ENCODE measurements at places on chromosomes 1 and 21.
A peak's percentile ranks its signal among the peaks of the same experiment; 100 is the strongest.

- no peak for DNase-seq
These were observed 88.3 kb downstream of the KCNJ6 start for GRCh38 chr21:37827913-37828312.

- DNase-seq = no peak
These were observed 27.2 kb downstream of the ADAMTS5 start for GRCh38 chr21:26939601-26940111.

DNA sequence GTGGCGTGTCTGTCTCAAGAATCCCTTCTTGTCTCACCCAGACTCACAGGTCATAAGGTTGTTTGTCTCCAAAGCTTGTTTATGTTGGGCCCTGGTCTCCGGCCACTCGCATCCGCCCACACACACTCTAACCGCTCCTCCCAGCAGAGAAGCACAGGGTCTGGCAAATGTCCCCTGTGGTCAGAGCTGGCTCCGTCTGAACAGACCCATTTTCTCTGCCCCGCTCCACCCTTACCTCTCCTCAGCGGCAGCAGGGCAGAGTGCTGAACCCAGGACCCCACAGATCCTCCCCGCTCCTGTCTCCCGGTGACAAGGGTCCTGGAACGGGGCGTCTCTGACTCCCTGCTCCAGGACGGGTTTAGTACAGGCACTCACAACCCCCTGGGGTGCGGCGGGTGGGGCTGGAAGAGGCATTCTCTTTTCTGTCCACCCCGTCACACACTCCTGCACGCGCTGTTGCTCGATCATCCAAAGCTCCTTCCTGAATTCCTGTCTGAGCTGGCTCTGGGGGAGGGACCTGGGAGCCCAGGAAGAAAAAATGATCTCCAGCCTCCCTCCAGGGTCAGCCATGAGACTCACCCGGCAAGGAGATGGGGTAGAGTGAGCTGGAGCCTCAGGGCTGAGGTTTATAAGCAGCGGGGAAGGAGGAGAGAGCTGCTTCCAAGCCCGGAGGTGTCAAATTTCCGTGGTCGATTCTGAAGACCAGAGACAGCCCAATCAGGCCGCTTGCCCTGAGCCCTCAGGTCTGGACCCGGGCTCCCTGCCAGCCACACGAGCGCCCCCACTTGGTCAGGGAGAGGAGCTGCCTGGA, at the start of gene S100A13:
S100A13 (minus strand) TSS at position 602 of the 811 bp plus-strand sequence. CDS start 1,033 bp downstream, outside the sequence.
- peak; percentile 65 for DNase-seq

- no peak for DNase-seq
These were observed 44.9 kb downstream of the FOXD2 start for GRCh38 chr1:47482786-47483185.

GRCh38 chr1:37630426-37631028, 4.2 kb downstream of the RSPO1 start:
- no peak for DNase-seq

GRCh38 chr1:215004121-215004827, 78.3 kb upstream of the KCNK2 start:
- no peak for DNase-seq

All from hematopoietic multipotent progenitor cell treated with erythropoietin and hydrocortisone succinate and interleukin-3 and kit ligand, for 4 days (in vitro differentiated cells).